CD4-positive, alpha-beta T cell treated with Interleukin-12 subunit alpha and Interleukin-12 subunit beta, for 1 hour (primary cell): ENCODE measurements at places on chromosomes 5 and 9.

- DNase-seq, result peak; percentile 82
Measured at GRCh38 chr5:1294835-1295649, at the start of gene TERT. Gene TERT, minus strand, starts transcription at chr5:1295068. Its CDS starts 79 bp downstream, at chr5:1294989.

- no peak for DNase-seq
Measured at GRCh38 chr9:32483343-32483742, 42.7 kb downstream of the RIGI start.

GRCh38 chr5:157511651-157512644 lies 51.9 kb downstream of the NIPAL4 start:
- peak; percentile 20 for DNase-seq

- no peak for DNase-seq
Measured at GRCh38 chr5:59864718-59865117, 28.8 kb downstream of the PDE4D start.

- DNase-seq, result no peak
Measured at GRCh38 chr9:89380437-89381307, 62.4 kb downstream of the SECISBP2 start.
